ENCODE measurements at places on chromosomes 3 and 15. TPM values are rescaled to one million over a fixed set of nuclear protein-coding genes. Genes with fewer than 3 reads are reported as not detected.

Gene ZNF660
- polyA plus RNA-seq = 0.99 TPM

Gene CD86
- not detected for polyA plus RNA-seq

Gene GP9
- not detected for polyA plus RNA-seq

Gene SLC28A2
- polyA plus RNA-seq = not detected

Gene LRRIQ4
- polyA plus RNA-seq = not detected

All from naive thymus-derived CD8-positive, alpha-beta T cell (primary cell).